Activated CD4-positive, alpha-beta T cell treated with anti-CD3 and anti-CD28 coated beads, Interleukin-2, amount 10 ng/mL, durations not matched to agents 7 days and 5 days (primary cell): ENCODE measurements at places on chromosomes 2 and 18.

DNA sequence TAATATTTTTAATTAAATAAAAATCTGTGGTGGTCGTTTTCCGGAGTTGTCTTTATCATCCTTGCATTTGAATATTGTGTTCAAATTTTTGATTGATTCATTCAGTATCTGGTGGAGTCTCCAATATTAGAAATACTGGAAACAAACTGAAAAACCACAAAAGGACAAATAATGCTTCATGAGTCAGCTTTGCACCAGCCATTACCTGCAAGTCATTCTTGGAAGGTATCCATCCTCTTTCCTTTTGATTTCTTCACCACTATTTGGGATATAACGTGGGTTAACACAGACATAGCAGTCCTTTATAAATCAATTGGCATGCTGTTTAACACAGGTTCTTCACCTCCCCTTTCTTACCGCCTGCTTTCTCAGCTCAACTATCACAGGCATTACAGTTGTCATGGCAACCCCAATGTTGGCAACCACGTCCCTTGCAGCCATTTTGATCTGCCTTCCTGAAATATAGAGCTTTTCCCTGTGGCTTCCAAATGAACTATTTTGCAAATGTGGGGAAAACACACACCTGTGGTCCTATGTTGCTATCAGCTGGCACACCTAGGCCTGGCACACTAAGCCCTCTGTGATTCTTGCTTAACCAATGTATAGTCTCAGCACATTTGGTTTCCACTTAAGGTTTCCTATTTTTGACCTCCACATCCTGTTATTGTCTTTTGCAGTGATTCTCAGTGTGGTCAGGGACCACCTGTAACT is 6.5 kb downstream of the CTLA4 start:
- DNase-seq = peak; percentile 39

- DNase-seq = no peak
These were observed 45.3 kb upstream of the PSME4 start for GRCh38 chr2:54015798-54016699.

DNA sequence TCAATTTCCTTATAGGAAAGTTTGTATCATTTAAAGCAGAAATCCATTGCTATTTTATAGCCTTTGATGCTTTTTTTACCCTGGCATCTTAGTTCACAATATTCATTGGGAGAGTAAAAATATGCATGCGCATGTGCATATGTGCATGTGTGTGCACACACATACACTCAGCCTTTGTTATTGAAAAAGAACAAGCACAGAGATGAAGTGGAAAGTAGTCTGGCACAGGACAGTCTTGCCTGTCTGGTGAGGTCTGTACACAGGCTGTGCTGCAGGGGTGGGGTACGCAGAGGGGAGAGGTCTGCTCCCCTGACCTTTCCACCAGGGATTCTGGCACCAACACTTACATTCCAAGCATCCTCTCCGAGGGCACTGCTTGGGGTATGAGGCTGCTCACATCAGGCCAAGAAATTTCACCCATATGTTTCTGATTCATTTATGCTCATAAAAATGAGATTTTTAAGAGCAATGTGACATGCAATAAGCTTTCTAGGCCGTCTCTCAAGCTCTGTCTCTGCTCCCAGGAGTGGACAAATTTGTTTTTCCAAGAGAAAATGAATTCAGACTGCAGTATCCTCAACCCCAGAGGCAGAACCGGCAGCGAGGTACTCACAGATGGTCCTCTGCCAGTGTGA is 237.2 kb downstream of the INSIG2 start:
- DNase-seq = no peak

DNA sequence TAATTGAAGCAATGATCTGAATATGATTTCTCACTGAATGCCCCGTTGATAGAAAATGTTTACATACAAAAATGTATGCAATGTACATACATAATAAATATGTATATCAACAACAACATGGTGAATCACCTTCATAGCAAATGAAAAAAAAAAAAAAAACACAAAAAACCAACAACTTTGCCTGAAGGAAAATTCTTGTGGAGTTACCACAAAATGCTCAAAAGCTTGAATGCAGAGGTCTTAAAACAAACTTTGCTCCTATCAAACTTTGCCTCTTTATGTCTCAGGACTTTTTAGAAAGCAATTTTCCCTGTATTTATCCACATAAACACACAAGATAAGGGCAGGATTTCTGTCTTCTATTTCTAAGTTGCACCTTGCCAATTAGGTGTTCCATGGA is 92.9 kb upstream of the SIX2 start:
- no peak for DNase-seq

DNA sequence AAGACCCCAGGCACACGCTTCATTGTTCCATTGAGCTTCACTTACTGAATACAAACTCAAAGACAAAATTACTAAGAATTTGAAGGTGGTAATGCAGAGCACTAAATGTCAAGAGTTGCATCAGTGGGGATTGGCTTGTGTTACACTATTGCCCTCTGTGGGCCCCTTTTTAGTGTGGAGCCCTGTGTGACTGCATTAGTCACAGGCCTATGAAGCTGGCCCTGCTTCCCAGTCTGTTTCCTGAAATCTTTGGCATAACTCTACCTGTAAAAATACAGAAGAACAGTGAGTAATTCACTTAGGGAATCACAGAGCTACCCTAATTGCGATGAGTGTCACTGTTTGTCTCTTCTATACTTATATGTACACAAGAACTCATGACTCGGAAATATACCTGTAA is 40.0 kb upstream of the STPG4 start:
- DNase-seq = no peak

DNA sequence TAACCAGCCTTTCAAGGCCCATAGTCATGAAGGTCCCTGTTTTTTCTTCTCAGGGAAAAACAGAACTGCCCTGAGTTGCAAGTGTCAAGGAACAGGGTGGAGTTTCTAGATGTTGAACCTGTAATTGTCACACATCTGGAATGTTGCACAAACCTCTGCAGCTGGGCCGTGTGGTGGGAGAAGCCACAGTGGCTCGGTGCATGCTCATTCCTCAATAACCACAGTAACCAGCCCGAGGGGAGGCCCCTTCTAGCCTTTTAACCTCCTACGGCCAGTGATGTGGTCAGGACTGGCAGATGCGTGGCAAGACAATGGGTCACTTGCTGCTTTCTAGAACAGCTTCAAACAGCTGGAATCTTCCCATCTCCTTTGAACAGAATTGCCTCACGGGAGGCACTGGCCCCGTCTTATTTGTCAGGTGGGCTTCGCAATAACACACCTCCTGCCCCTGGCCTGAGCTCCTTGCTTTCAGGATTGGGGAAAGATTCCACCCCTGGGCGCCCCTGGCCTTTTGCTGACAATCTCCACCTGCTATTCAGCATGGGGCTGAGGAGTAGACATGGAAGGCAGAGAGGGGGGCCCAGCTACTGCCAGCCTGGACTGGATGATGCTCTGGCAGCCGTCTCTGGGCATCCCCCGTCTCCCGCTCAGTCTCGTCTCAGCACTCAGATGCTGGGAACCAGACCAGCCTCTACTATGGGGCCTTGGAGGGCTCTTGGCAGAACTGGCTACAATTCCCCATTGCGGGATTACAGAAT is 102.9 kb downstream of the KLHL29 start:
- DNase-seq = no peak

GRCh38 chr2:181185421-181185820 is 205.0 kb downstream of the UBE2E3 start:
- no peak for DNase-seq

DNA sequence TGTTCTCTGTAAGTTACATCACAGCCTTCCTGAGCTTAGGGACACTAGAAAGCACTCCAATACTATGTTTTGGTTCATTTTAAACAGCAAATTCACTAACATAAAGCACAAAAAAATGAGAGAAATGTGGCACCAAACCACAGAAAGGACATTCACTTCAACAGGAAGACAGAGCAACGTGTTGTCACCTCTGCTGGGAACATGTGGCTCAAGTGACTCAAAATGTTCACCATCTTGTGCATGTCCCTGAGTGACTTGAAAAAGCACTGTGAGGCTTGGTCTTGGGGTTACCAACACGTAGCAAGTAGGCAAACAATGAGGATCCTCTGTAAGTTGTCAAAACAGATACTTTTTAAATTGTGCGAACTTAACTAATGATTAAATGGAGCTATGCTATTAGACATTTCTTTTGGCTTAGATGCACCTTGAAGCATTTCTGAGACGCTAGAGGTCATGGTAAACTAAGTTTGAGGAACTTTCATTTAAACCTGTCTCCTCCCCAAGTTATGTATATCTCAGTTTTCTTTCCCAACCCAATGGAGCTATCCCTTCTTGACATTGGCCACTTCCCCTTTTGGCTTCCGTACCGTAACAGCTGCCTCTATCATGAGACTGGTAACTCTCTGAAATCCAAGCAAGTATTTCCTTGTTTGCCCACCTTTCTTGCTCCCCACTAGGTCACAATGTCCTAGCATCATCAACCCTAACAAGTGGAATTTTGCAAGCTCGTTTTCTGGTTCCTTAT is 14.0 kb upstream of the ST6GAL2 start:
- DNase-seq = no peak

GRCh38 chr2:236083934-236084333 is 84.3 kb downstream of the GBX2 start:
- DNase-seq = no peak

DNA sequence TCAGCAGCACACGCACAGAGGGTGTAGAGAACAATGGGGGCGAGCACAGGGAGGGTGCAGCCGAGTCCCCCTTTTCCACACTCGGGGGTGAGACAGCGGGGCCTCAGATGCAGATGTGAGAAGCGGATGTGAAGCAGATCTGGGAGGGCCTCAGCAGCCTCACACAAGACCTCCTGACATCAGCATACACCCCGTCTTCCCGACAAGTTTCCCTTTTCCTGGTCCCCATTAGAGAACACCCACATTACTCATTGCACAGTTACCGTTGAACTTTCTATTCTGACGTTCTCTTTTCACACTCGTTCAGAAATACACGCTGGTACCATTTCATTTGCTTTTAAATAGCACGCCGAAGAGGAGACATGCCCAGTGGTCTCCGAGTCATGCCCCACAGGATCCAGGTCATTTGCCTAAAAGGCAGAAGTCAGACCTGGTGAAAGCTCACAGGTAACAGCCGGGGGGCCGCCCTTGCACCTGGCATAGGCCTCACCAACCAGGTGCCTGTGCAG is 129.5 kb upstream of the ID2 start:
- DNase-seq = no peak

- no peak for DNase-seq
These were observed 219.2 kb downstream of the ZNF516 start for GRCh38 chr18:76275727-76276313.

GRCh38 chr2:199984755-199985154 is 29.4 kb downstream of the MAIP1 start:
- no peak for DNase-seq

GRCh38 chr2:241188361-241189092 is at the start of gene ANO7:
Gene ANO7, plus strand, starts transcription at chr2:241188677. Its CDS starts 1,387 bp downstream, at chr2:241190064.
- DNase-seq = no peak

- no peak for DNase-seq
These were observed 152.9 kb downstream of the SMAD7 start for GRCh38 chr18:48797841-48798255.

DNA sequence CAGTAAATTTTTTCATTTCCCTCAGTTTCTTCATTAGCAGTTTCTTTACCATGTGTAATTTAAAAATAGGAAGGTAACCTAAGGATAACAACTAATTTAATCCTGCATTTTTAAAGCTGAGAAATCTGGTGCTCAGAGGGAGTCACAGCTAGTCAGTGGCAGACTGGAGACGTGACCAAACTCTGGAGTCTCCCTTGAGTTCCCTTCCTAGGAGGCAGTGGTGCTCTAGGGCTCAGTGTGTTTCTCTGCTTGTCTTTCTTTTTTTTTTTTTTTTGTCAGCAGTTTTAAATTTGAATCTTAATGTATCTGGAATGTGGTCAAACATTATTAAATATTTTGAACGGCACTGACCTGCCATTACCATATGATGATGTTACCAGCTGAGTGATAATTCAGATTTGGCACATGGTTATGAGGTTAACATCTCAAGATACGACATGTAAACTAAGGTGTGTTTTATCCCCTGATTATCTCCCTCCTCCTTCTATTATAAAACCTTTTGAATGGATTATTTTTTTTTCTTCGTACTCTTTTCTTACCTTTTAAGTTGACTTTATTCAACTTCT is 226.2 kb downstream of the GALNT13 start:
- no peak for DNase-seq

GRCh38 chr18:43606795-43607194 is 329.5 kb upstream of the SYT4 start:
- no peak for DNase-seq

DNA sequence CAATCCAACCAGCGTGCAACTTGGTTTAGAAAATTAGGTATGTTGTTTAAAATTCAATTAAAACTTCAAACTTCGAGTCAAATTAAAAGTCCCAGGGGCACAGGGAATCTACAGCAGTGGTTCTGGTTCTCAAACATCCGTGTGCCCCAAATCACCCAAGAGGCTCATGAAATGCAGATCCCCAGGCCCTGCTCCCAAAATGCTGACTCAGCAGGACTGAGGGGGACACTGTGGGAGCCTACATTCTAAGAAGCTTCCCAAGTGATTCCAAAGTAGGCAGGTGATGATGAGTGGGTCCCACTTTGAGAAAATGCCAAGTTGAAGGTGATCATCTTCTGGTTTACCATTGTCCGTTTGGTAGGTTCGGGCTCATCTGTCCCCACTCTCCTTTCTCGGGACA is 82.3 kb downstream of the GALNT14 start:
- DNase-seq = no peak

DNA sequence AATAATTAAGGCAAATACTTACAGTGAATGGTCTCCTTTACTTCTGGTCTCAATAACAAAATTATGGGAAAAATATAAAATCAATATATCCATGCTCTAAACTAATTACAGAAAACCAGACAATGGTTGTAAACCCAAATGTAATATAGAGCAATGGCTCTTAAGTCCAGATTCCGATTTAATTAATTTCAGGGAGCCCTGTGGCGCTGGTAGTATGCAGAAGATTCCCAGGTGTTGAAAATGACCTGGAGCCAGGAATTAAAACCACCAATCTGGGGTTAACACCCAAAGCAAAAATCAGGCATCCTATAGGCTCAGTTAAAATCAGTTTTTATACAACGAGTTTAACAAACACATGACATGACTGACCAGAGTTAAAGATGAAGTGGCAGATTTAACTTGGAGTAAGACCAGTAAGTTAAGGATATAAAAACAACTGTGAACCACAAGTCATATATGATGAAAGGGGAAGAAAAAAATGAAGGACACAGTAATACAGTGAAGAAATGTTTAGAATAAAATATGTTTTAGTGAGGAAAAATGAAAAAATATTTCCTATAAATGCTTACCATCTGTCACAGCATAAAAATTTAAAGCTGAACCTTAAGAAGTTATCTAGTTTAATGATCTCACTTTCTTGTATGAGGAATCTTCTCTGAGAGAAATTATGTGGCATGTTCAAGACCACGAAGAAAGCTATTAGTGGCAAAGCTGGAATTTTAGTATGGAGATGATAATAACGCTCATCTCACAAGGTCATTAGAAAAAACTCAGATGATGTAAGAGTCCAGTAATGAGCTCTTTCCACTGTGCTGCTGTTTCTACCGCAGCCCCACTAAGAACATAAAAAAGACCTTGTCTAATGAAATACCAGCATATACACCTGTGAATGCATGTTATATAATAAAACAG is 45.8 kb upstream of the FLACC1 start:
- no peak for DNase-seq

DNA sequence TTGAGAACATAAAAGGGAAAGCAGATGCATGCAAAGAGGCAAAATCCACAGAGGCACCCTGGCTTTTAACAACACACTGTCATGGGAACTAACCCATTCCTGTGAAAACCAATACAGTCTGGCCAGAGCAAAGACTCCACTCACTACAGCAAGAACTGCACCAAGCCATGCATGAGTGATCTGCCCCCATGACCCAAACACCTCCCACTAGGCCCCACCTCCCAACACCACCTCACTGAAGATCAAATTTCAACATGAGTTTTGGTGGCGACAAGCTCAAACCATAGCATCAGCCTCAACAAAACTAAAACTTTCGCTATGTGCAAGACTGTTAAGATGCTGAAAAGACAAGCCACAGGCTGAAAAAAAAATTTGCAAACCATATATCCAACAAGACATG is 162.8 kb downstream of the SMAD2 start:
- no peak for DNase-seq
